ENCODE measurements at places on chromosomes 16 and 17.
A peak's percentile ranks its signal among the peaks of the same experiment; 100 is the strongest.

DNA sequence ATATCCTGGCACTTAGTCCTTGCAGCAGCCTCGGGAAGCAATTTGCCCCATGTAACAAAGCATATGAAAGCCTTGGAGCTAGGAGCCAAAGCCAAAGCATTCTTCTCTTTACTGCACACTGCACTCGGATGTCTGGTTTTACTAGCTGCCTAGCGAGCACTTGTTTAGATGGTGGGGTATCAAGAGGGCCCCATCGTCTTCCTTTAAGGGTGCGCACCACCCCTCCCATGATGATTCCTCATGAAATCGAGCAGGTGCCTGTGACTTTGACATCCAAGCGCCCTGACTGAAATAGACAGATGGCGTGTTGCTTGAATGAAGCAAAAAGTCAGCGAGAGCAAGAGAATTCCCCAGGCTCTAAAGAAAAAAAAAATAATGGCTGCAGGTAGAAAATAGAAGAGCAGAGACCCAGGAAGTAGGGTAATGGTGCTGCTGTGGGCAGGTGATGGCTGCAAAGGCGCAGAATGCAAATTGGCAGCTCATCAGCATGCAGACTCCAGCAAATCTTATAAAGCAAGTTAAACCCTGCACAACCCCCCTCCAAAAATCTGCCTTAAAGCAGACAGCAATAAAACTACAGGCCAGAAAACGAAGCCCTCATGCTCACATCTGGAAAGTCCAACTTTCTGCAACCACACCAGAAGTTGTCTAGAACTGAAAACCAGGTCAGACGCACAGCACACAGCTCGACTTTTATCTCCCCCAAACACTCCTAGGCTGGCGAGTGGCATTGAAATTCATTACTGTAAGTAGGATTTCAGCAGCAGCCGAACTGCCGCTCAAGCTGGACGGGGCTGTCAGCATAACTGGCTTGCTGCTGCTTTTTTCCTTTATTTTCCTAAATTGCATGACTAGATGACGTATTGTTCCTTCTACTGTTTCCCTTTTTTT lies 384.3 kb downstream of the RBFOX1 start:
- no peak for DNase-seq

DNA sequence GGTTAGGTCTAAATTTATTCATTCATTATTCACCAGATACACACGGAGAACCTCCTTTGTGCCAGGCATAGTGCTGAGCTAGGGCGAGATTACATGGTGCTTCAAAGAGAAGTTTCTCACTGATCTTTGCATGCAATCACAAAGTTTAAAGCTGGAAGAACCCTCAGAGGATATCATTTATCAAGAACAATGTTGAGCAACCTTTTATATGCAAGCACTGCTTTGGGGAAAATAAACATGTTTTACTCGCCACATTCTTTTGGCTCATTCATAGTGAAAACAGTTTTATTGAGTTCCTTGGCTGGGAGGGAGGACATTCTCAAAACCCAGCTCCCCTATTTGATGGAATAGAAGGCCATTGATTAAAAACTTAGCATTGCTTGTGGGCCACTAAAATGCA lies 49.8 kb upstream of the XYLT1 start:
- DNase-seq, result no peak

DNA sequence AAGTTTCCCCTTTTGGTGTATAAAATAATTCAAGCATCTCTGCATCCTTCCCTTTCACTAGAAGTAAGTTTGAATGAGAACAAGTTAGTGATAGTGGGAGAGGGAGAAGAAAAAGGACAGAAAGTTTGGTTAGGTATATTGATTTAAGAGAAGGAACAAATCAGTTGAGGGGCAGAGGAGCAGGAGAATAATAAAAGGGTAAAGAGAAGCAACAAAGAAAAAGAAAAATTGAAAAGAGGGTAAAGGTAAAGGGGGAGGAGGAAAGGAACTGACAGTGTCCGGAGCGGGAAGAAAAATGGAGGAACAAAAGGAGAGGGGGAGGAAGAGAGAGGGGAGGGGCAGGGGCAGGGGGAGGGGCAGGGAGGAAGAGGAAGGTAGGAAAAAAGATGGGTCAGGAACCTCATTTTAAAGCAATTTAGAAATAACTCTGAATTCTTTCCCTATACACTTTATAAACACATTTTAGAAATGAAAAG lies 6.3 kb upstream of the IGF2BP1 start:
- DNase-seq, result no peak

DNA sequence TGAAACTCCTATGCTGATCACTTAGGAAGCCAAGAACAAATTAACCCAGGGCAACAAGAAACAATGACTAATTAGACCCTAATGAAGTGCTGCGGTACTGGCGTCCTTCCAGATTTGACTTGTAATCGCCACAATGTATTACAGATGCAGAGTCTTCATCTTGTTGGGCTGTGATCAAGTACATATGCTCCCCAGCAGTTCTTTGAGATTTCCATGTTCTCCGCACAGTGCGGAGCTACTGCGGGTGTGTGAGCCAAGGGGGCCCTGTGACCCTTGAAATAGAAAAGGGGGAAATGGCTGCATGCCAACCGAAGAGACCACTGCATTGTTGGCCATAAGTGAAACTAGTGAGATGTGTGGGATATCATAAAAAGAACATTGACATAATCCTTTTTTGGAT lies 469.9 kb downstream of the MAF start:
- DNase-seq, result no peak

DNA sequence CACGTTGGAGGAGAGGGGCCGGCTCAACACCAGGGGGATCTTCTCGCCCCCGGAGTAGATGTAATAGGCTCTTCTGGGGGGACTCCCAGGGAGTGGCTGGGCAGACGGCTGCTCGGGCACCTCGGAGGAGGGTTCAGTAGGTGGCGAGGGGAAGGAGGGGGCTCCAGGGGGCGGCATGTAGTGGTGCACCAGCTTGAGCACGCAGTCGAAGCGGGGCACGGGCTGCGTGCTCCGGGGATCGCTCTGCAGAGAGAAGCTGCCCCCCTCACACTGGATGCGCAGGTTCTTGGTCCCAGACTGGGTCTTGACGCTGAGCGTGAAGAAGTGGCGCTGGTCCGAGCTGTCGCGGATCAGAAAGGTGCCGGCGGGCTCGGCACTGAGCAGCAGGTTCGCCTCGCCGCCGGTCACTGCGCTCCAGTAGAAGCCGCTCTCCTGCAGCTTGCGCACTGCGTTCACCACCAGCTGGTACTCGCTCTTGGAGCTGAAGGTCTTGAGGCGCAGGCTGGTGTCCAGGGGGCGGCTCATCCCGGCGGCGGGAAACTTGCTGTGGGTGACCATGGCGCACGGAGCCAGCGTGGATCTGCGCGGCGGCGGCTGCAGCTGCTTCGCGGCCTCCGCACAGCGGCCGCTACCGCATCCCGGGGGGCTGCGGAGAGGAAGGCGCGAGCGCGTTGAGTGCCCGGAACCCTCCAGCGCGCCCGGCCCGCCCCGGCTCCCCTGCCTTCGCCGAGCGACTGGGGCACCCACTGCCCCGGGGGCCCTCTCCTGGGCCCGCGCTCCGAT lies 1.1 kb downstream of the SOCS3 start:
- no peak for DNase-seq

DNA sequence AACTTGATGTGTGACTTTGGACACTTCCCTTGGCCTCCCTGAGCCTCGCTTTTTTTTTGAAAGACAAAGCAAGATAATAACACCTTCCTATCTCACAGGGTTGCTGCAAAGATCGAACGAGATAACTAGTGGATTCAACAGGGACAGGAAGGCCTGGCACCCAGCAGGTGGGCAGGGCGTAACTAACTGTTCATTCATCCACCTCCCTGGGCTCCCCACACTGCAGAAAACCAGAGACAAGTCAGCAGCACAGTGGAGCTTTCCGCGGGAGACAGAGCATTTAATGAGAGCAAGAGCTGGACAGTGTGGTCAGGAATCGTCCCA lies 28.7 kb downstream of the SLC13A5 start:
- no peak for DNase-seq

DNA sequence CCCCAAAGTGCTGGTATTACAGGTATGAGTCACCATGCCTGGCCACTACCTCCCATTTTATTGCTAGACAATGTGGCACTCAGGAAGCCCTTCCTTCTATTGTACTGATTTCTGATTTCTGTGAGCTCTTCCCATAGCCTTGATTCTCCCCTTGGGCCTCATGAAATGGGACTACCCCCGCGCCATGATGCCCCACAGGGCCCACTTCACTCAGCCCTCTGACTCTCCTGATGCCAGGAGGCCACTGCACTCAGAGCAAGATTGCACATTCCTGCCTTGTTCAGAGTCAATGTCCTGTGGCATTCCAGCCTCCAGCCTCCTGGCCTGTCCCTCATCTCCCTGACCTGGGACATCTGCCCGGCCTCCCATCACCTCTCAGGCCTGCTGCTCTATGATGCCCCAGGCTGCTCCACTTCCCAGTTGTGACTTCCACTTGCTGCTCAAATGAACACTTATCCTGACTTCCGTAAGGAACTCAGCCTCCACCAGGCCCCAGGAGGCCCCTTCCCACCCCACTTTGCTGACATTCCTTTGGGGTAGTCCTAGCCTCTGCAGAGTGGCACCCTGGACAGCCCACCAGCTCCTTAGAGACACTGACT lies 66.6 kb upstream of the KSR1 start:
- no peak for DNase-seq

GRCh38 chr16:89575247-89576152 lies at the start of gene CPNE7:
TSS of gene CPNE7 (plus strand) at chr16:89575758. CDS start at chr16:89575898, 140 bp downstream.
- DNase-seq, result no peak

DNA sequence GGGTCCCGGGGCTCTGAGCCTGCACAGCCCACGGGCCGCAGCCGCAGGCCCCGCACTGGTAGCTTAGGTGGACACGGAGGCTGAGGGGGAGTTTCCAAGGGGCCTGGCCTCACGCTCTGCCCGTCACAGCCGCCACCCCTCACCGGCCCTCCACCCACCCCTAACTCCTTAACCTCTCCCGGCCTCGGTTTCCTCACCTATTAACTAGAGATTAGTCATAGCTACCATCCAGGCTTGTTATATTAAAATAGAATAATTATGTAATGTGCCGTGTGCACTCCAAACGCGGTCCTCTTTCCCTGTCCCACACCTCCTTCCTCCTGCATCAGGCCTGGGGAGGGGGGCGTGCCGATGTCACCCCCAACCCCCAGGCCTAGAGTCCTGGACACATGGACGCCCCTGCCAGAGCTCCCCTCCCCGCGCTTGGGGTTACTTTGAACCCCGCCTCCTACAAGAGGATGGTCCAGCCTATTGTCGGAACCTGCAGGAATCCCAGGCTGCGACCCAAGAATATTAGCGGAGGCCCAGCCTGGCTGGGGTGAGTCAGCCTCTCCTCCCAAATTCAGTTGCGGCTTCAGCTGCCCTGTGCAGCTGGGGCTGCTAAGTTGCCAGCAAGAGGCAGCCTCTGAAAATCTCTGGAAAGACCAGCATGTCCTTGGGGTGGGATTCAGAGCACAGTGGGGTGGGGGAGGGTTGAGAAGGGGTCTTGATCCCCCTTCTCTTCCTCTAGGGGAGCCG lies 17.3 kb downstream of the SOCS3 start:
- peak; percentile 91 for DNase-seq

- DNase-seq, result no peak
These were observed 18.0 kb downstream of the ZNF276 start for GRCh38 chr16:89739383-89739782.

- no peak for DNase-seq
These were observed 119.0 kb downstream of the CCT6B start for GRCh38 chr17:34842235-34842634.

- no peak for DNase-seq
These were observed 3.3 kb downstream of the HOXB2 start for GRCh38 chr17:48541577-48542113.

- no peak for DNase-seq
These were observed 30.6 kb downstream of the TNFRSF13B start for GRCh38 chr17:16941072-16942036.

GRCh38 chr16:15444264-15444663 lies 9.9 kb downstream of the BMERB1 start:
- no peak for DNase-seq

DNA sequence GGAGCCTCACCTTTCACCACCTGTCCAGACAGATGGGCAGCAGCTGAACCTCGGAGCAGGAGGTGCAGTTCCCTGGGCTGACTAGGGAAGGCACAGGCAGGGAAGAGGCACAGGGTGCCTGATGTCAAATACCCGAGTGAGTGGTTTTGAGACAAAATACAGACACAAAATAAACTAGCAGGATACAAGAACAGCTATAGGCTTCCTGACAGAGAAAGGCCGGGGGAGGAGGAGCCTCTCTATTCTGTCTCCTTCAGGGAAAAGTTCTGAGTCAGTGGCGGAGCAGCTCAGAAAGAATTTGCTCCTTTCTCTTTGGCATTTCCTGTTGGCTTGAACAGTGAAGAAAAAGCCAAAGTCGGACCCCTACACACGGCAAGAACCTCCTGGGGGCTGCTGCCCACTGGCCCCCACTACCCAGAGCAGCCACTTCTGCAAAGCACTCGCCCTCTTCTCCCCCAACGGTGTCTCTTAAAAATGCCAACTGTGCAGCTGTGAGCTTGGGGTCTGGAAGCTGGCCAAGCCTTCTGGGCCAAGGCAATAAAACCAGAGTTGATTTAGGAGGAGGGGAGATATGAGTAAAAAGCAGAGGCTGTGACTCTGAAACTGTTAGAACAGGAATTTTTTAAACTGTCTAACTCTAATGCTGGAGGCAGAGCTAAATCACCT lies 14.4 kb upstream of the FAAP100 start:
- DNase-seq, result peak; percentile 88

GRCh38 chr17:27904534-27905446 lies 11.6 kb upstream of the LYRM9 start:
- no peak for DNase-seq

Data from MCF 10A (cell line).